ENCODE measurements at places on chromosomes 7 and 10.
A peak's percentile ranks its signal among the peaks of the same experiment; 100 is the strongest.

GRCh38 chr10:16845248-16845647 lies 28.0 kb upstream of the RSU1 start:
- peak; percentile 57 for DNase-seq

- no peak for DNase-seq
Measured at GRCh38 chr7:123746055-123746454, 2.7 kb downstream of the WASL start.

DNA sequence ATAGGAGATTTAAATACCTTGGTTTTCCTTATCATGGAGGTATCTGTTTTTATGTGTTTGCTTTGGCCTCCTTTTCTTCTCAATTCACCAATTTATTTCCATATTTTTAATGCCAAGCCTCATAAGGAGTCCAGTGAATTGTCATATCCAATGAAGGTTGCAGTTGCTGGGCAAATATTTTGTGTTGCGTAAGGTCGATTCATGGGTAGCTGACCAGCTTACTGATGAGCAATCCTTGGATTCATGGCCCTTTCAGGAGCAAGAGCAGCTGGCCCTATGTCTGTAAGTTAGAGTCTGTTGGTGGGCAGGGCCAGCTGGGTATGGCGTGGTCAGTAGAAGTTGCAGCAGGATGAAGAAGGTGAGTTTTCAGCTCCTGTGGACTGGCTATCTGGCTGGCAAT lies 182.9 kb downstream of the PFKFB3 start:
- no peak for DNase-seq

DNA sequence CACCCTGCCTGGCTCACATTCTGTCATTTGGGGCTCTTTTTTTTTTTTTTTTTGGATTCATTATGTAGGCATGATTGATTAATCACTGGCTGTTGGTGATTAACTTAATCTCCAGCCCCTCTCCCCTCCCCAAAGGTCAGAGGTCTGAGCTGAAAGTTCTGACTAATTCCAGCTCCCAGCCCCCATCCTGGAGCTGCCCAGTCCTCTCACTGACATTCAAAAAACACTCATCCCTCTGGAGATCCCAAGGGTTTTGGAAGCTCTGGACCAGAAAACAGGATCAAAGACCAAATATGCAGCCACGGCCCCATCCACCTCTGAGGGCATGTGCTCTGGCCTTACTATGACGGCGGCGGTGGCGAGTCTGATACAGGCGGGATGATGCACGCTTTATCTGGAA lies 53.8 kb downstream of the RBM17 start:
- no peak for DNase-seq

GRCh38 chr7:51198654-51199053 lies 118.0 kb downstream of the COBL start:
- no peak for DNase-seq

GRCh38 chr7:28211006-28211405 lies 30.4 kb upstream of the JAZF1 start:
- DNase-seq: no peak

DNA sequence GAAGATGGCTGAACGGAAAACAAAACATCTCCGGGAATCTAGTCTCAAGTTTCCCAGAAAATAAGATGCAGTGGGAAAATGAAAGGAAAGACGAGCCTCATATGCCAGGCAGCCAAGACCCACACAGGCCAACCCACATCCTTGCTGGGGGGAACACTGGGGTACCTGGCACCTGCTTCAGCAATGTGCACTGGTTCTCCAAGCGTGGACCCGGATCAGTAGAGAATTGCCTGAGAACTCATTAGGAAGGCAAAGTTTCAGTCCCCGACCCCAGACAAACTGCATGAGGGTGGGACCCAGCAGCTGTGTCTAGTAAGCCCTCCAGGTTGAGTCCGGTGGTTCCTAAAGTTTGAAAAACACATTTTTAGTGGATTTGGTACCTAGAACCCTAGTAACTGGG lies 18.4 kb downstream of the FAM53B start:
- no peak for DNase-seq

DNA sequence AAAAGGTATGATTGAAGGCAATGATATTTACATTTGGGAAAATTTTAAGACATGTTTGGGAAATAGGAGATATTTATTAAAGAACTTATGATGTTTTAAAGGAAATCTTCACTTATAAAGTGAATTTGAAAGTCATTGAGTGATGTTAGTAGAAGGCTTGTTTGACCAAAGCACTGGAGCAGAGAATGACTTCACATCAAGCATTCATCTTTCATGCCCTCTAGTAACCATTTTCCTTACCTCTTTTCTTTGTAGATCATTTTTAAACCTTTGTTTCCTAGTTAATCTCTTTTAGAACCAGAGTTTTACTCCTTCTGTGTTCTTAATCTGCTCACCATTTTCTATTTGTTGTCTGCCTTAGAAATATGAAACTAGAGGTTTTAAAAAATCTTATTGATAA lies 111.3 kb upstream of the FOXP2 start:
- DNase-seq: no peak

DNA sequence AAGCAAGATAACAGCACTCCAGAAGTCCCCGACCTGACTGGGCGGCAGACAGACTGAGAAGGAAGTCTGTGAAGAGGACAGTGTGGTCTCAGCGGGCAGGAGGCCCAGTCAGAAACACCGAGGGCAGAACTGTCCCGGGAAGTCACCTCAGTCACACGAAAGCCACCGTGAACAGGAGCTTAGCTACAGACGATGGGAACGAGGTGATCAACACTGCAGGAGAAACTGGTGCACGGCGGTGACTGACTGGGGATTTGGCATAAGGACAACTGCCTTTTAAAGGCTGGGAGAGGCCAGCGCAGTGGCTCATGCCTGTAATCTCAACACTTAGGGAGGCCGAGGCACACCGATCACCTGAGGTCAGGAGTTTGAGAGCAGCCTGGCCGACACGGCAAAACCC lies 217.8 kb downstream of the PTPRN2 start:
- DNase-seq: no peak

GRCh38 chr7:11573128-11573750 lies 258.8 kb downstream of the THSD7A start:
- DNase-seq: no peak

GRCh38 chr7:47596502-47597202 lies 14.7 kb upstream of the TNS3 start:
- no peak for DNase-seq

- DNase-seq: no peak
Measured at GRCh38 chr7:147249956-147250355, 1133.4 kb downstream of the CNTNAP2 start.

DNA sequence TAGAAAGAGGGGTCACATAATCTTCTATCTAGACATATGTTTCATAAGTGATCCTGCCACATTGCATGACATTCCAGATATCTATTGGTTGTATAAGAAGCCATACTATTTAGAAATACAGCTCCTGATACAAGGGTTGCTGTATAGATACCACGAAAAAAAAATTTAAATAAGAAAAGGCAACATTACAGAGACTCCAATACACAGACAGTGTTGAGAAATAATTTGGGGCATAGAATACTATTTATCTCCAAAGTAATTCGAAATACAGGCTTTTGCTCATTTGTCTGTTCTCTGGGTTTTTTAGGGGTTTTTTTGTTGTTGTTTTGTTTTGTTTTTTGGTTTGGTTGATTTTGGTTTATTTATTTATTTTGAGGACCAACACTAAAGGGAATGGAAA lies 2.6 kb downstream of the IFIT2 start:
- DNase-seq: no peak

DNA sequence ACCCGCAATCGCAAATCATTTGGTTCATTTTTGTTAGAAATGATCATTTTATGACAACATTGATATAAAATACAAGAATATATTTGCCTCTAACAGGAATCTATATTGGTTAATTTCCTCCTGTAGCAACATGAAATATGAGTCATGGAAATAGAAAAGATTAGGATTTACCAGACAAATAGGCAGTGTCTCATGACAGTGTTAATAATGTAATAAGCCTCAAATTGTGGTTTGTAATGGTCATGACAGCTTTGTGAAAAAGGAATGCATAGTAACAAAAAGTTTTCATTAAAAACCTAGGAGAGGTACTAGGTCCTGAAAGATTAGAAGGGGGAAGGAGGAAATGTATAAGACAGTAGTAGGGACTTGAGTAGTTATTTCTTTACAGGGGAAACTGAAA lies 7.9 kb upstream of the SLK start:
- no peak for DNase-seq

DNA sequence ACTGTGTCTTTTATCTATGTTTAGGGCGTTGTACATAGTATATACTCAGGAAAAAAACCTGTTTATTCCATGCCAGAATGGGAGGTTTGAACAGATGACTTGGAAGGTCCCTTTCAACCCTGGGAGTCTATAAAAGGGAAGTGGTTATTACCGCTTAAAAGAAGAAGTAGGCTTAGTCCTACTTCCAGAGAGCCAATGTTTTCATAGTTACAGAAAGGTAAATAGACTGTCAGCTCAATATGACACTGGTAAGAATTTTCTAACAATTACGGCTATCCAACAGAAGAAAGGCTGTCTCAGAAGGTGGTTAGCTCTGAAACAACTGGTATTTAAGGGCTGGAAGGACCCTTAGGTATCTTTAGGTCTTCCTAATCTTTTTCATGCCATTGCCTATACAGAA lies 1.1 kb upstream of the TFAM start:
- no peak for DNase-seq

DNA sequence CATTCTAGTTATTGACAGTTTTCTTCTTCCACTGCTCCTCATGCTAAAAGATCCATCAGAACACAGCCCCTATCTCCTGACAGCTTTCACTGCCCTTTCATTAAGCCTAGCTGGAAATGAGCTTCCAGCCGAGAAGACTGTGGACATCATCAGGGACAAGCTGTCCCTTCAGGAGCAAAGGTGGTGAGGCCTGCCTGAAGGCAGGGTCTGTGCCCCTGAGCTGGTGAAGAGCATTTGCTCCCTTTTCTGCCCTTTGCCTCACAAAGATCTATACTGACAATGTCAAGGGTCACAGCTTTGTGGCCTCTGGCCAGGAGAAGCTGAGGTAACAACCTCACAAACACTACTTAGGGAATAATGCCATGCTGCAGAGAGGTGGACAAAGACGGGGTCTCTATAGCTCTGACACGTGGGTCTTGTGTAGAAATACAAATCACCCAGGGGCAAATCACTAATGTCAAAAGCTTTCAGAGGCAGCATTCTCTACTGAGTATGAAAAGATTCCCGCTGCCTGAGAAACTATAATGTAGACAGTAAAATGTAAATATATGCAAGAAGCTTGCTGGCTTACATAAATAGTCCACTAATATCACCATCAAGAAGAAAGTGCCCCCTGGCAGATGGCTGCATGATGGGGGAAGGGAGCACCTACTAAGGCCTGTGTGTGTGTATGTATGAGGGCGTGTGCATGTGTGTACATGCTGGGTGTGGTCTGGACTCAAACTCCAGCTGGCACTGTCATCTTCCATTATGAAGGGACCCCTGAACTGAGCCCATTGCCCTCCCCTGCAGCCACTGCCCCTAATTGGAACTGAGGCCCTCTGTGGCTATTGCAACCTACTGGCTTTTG lies 55.8 kb downstream of the HBP1 start:
- no peak for DNase-seq

DNA sequence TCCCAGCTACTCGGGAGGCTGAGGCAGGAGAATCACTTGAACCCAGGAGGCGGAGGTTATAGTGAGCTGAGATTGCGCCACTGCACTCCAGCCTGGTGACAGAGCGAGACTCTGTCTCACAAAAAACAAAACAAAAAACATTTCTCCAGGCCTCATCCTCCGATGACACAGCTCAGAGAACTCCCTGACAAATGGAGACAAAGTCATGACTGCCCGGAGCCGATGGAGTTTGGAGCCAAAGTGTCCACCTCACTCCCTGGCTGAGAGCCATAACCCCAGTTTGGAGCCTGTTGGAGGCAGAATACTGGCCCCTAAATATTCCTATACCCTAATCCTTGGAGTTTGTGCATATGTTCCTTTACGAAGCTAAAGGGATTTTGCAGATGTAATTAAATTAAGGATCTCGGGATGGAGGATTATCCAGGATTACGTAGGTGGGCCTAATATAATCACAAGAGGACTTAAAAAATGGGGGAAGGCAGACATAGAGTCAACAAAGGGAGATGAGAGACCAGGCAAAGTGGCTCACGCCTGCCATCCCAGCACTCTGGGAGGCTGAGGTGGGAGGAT lies 22.7 kb downstream of the SSC4D start:
- no peak for DNase-seq

DNA sequence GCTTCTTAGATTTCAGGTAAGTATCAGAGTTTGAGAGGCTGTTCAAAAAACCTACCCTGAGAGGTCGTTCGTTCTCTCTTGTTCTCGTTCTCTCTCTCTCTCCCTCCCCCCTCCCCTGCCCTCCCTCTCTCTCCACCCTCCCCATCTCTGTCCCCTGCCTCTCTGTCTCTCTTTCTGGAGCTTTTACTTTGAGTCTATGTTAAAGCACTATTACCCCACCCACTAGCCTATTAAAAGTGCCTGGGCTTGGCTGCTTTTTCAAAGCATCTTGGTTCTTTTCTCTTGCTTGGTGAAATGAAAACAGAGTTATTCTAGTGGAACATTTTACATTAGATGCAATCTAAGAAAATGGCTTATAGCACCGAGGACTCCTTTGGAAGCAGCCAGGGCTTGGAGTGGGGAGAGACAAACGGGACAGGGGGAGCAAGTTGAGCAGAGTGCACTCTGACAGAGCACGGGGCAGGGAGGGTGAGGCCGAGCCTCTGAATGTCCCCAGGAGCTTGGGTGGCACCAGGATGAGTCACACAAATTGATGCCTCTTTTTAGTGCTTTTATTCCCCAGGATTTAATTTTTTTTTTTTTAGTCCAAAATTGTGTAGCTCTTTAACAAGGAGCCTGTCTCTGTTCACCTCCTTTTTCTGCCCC lies 134.3 kb downstream of the CFAP58 start:
- DNase-seq: no peak

- DNase-seq: no peak
Measured at GRCh38 chr7:44320141-44320540, 5.3 kb downstream of the CAMK2B start.

- DNase-seq: no peak
Measured at GRCh38 chr10:74077416-74077815, 73.2 kb downstream of the AP3M1 start.

- DNase-seq: no peak
Measured at GRCh38 chr10:101708073-101708472, 13.1 kb upstream of the FBXW4 start.

- DNase-seq: no peak
Measured at GRCh38 chr10:130377986-130378540, 241.9 kb downstream of the GLRX3 start.

GRCh38 chr7:112748381-112748780 lies 41.8 kb downstream of the TMEM168 start:
- no peak for DNase-seq

- no peak for DNase-seq
Measured at GRCh38 chr7:45686441-45687184, 112.4 kb downstream of the ADCY1 start.

- DNase-seq: no peak
Measured at GRCh38 chr7:26499315-26499897, 207.7 kb downstream of the SNX10 start.
